ENCODE measurements at places on chromosomes 7 and 10.

- no peaks in the 10 kb centered on the region for H3K36me3 ChIP-seq
- no peaks in the 10 kb centered on the region for H3K27me3 ChIP-seq
- H3K4me3 ChIP-seq, result no peak overlapping the region
Observed at GRCh38 chr10:132149917-132150316, 36.8 kb upstream of the DPYSL4 start.

- DNase-seq, result no peak
- peaks cover 42% of the 10 kb centered on the region for H3K4me1 ChIP-seq
- H3K27ac ChIP-seq, result no peak overlapping the region
- no peaks in the 10 kb centered on the region for H3K27me3 ChIP-seq
- H3K36me3 ChIP-seq, result peaks cover 65% of the 10 kb centered on the region
Observed at GRCh38 chr10:70158113-70158512, 11.6 kb upstream of the TYSND1 start.

- H3K4me1 ChIP-seq, result peaks cover 20% of the 10 kb centered on the region
- H3K27ac ChIP-seq, result no peak overlapping the region
- no peaks in the 10 kb centered on the region for H3K36me3 ChIP-seq
- peaks cover 60% of the 10 kb centered on the region for H3K27me3 ChIP-seq
- peak overlapping the region; percentile 34 for H3K4me3 ChIP-seq
Observed at GRCh38 chr10:129962031-129962871, 1.8 kb downstream of the EBF3 start.

DNA sequence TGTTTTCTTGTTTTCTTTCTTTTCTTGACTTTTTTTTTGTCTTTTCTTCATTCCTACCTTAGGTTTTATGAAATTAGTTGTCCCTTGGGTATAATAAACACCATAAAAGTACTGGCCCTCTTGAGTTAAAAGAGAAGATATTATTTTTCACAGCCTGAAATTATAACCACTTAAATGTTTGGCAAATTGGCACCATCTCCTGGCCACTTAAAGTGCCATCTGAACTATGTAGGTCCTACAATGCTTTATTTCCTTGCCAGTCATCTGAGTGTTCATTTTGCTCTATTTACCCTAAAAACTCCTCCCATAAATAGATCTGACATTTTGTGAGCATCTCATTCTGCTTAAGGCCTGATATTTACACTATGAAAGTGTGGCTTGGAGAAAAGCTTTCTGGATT lies 98.9 kb upstream of the PRKCQ start:
- H3K4me3 ChIP-seq, result no peak overlapping the region
- no peaks in the 10 kb centered on the region for H3K36me3 ChIP-seq
- H3K27me3 ChIP-seq, result peaks cover 6% of the 10 kb centered on the region
- DNase-seq, result no peak
- H3K27ac ChIP-seq, result no peak overlapping the region

DNA sequence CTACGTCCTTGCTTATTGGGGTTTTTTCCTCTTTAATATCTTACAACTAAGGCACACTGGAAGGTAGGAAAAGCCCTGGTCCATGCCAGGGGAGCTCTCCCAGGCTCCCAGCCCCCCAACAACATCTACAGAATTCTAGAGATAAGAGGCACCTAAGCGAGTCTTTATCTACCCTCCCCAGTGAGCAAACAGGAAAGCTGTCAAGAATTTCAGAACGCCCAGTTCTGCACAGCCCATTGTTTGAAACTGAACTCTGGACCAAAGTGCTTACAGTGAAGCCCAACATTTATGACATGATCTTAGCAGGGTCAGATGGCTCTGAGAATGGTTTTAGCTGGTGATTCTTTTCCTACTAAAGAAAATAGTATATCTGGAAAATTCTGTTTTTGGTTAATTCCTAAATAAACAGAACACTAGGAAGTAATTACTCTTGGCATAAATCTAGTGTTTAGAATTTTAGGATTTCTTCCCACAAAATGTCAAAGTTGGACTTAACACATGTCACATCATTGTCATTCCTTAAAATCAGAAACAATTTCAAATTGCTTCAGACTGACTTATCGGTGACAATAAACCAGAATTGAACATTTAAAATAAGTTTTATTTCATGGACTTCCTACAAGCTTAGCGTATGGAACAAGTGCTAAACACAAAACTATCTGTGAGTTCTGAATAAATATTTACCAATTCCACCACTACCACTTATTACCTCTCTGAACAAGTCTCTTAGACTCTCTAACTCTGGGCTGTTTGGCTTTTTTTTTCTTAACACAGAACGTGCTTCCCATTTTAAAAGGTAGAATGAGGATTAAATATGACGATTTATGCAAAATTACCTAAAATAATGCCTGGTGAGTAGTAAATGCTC lies 31.3 kb upstream of the RNF32 start:
- no peak overlapping the region for H3K27ac ChIP-seq
- H3K4me1 ChIP-seq, result peaks cover 18% of the 10 kb centered on the region
- H3K4me3 ChIP-seq, result no peak overlapping the region
- H3K36me3 ChIP-seq, result no peaks in the 10 kb centered on the region

DNA sequence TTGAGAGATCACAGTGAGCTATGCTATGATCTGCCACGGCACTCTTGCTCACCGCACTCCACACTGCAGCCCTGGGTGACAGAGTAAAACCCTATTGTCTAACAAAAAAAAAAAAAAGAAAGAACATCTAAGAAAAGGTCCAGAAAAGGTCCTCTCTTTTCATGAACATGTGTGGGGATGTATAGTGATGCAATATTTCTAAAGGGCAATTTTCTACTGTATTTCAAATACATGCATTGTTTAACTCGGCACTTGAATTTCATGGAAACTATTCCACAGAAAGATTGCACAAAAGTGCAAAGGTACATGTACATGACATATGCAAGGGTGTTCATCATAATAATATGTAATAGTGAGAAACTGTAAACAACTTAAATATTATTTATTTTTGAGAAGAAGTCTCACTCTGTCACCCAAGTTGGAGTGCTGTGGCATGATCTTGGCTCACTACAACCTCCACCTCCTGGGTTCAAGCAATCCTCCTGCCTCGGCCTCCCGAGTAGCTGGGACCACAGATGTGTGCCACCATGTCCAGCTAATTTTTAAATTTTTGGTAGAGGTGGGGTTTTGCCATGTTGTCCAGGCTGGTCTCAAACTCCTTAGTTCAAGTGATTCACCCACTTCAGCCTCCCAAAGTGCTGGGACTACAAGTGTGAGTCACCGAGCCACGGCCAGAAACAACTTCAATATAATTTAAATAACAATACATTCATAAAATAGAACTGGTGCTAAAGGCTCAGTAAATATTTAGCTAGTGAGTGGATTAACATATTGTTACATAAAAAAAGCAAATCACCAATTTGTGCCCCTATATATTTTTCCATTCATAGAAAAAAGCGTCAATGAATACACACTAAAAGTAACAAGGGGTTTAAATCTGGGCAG lies 1.3 kb upstream of the PPRC1 start:
- peaks cover 17% of the 10 kb centered on the region for H3K36me3 ChIP-seq
- peaks cover 32% of the 10 kb centered on the region for H3K4me1 ChIP-seq
- peak overlapping the region; percentile 98 for H3K27ac ChIP-seq

- no peak for DNase-seq
- no peaks in the 10 kb centered on the region for H3K27me3 ChIP-seq
- H3K36me3 ChIP-seq, result no peaks in the 10 kb centered on the region
Observed at GRCh38 chr7:51518646-51519045, 202.0 kb upstream of the COBL start.

DNA sequence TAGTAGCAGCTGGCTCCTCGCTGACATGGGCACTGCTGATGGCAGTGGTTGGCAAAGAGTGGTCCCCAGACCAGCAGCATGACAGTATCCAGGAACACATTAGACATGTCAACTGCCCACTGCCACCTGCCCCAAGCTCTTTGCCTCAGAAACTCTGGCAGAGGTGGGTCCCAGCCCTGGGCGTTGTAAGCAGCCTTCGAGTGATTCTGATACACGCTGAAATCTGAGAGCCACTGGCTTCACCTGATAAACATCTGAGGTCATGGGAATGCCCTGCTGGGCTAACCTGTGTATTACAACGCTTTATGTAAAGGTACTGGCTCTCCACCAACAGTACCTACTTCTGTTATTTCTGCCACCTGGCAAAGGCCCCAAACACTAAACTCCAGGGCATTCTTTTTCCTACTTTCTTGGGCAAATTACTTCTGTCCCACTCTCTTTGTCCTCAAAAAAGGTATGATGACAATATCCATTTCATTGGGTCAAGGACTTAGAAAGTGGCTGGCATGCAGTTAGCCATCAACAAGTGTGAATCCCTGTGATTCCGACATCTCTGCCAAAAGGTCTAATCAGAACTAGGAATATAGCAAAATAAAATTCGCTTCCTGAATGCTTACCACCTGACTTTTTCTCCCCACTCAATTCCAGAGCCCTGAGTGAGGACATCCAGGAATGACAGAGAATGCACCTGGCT lies 9.2 kb downstream of the SGMS1 start:
- no peak overlapping the region for H3K27ac ChIP-seq
- peak; percentile 25 for DNase-seq
- no peak overlapping the region for H3K4me3 ChIP-seq
- no peaks in the 10 kb centered on the region for H3K36me3 ChIP-seq

- DNase-seq, result no peak
- no peak overlapping the region for H3K4me3 ChIP-seq
- H3K27me3 ChIP-seq, result peaks cover 3% of the 10 kb centered on the region
- peaks cover 5% of the 10 kb centered on the region for H3K4me1 ChIP-seq
- no peaks in the 10 kb centered on the region for H3K36me3 ChIP-seq
Observed at GRCh38 chr10:86723009-86723408, 33.4 kb upstream of the BMPR1A start.

GRCh38 chr7:153258686-153259085 lies 499.1 kb downstream of the ACTR3B start:
- H3K4me1 ChIP-seq, result no peaks in the 10 kb centered on the region
- H3K27ac ChIP-seq, result no peak overlapping the region
- no peaks in the 10 kb centered on the region for H3K27me3 ChIP-seq
- no peaks in the 10 kb centered on the region for H3K36me3 ChIP-seq

- H3K27me3 ChIP-seq, result peaks cover 6% of the 10 kb centered on the region
- no peak overlapping the region for H3K4me3 ChIP-seq
- H3K4me1 ChIP-seq, result no peaks in the 10 kb centered on the region
Observed at GRCh38 chr10:123599366-123599849, 66.7 kb upstream of the GPR26 start.

- peak overlapping the region; percentile 78 for H3K4me3 ChIP-seq
- peak; percentile 78 for DNase-seq
- H3K36me3 ChIP-seq, result peaks cover 4% of the 10 kb centered on the region
- peaks cover 47% of the 10 kb centered on the region for H3K4me1 ChIP-seq
Observed at GRCh38 chr7:105691680-105692564, 110.6 kb upstream of the EFCAB10 start.

- no peaks in the 10 kb centered on the region for H3K27me3 ChIP-seq
- H3K36me3 ChIP-seq, result no peaks in the 10 kb centered on the region
- H3K4me3 ChIP-seq, result no peak overlapping the region
- H3K27ac ChIP-seq, result no peak overlapping the region
Observed at GRCh38 chr10:12484941-12485805, 135.8 kb downstream of the CAMK1D start.

DNA sequence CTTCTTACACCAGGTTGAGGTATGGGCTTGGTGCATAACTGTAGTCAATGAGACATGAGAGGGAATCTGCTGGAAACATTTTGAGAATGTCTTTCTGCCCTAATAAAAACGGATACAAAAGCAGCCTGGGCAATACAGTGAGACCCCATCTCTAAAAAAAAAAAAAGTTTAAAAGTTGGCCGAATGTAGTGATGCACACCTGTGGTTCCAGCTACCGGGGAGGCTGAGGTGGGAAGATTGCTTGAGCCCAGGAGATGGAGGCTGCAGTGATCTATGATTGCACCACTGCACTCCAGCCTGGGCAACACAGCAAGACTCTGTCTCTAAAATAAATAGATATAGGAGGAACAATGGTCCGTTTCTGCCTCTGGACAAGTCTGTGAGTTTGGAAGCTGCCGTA lies 81.5 kb upstream of the FAM171A1 start:
- no peak for DNase-seq
- no peak overlapping the region for H3K4me3 ChIP-seq
- H3K27me3 ChIP-seq, result peaks cover 27% of the 10 kb centered on the region
- H3K4me1 ChIP-seq, result no peaks in the 10 kb centered on the region
- H3K27ac ChIP-seq, result no peak overlapping the region
- no peaks in the 10 kb centered on the region for H3K36me3 ChIP-seq

GRCh38 chr7:5497295-5498103 lies 73.9 kb upstream of the TNRC18 start:
- H3K4me3 ChIP-seq, result no peak overlapping the region
- peaks cover 17% of the 10 kb centered on the region for H3K36me3 ChIP-seq

DNA sequence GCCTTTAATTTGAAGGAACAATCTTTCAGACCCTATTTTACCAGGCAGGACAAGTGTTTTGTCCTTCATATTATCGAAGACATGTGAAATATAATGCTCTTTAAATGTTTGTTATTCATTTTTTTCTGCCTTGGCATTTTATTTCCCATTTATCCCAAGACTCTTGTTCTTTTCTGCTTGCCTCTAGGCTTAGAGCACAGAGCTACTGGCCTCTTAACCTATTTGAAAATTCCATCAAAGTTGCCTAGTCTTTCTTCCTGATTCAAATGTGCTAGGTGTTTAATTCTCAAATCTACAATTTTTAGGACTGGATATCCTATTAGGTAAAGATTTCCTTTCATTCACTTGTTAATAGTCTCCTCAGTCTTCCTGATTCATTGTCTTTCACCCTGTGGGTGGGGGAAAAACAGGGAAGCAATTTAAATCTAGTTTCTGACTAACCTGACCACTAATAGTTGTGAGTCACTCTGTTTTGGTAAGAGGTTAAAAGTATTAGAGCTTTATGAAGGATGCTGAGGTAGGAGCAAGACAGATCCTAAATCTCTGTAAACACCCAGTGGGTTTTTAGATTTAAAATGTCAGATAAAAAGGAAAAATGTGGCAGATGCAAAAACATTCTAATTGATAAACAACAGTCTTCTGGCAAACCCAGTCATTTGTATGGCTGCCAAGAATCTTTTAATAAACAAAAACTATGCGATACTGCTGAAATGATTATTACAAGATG lies 1.5 kb downstream of the LIPK start:
- H3K4me3 ChIP-seq, result no peak overlapping the region
- DNase-seq, result no peak

GRCh38 chr7:27143950-27144780 lies 684 bp upstream of the HOXA5 start:
- no peak overlapping the region for H3K4me3 ChIP-seq
- H3K4me1 ChIP-seq, result peaks cover 7% of the 10 kb centered on the region
- H3K27ac ChIP-seq, result no peak overlapping the region
- DNase-seq, result no peak

GRCh38 chr10:14571866-14572507 lies 202.7 kb downstream of the FAM107B start:
- peaks cover 34% of the 10 kb centered on the region for H3K36me3 ChIP-seq
- H3K4me1 ChIP-seq, result peaks cover 90% of the 10 kb centered on the region
- peak overlapping the region; percentile 69 for H3K4me3 ChIP-seq
- H3K27ac ChIP-seq, result peak overlapping the region; percentile 90
- no peaks in the 10 kb centered on the region for H3K27me3 ChIP-seq
- DNase-seq, result peak; percentile 78

GRCh38 chr7:136324073-136324704 lies 347.0 kb upstream of the MTPN start:
- no peak overlapping the region for H3K27ac ChIP-seq
- no peaks in the 10 kb centered on the region for H3K4me1 ChIP-seq
- no peaks in the 10 kb centered on the region for H3K36me3 ChIP-seq

- no peak overlapping the region for H3K4me3 ChIP-seq
- H3K27me3 ChIP-seq, result no peaks in the 10 kb centered on the region
- peaks cover 6% of the 10 kb centered on the region for H3K36me3 ChIP-seq
- no peak for DNase-seq
- no peak overlapping the region for H3K27ac ChIP-seq
Observed at GRCh38 chr7:98163704-98164494, 47.3 kb upstream of the BHLHA15 start.

- DNase-seq, result no peak
- no peak overlapping the region for H3K27ac ChIP-seq
- no peak overlapping the region for H3K4me3 ChIP-seq
- no peaks in the 10 kb centered on the region for H3K36me3 ChIP-seq
- H3K4me1 ChIP-seq, result peaks cover 25% of the 10 kb centered on the region
Observed at GRCh38 chr10:33260403-33261149, 73.9 kb downstream of the NRP1 start.
